ENCODE measurements at places on chromosomes 1 and 21.

- DNase-seq = no peak
Measured at GRCh38 chr21:41170859-41171609, 3.1 kb downstream of the BACE2 start.

DNA sequence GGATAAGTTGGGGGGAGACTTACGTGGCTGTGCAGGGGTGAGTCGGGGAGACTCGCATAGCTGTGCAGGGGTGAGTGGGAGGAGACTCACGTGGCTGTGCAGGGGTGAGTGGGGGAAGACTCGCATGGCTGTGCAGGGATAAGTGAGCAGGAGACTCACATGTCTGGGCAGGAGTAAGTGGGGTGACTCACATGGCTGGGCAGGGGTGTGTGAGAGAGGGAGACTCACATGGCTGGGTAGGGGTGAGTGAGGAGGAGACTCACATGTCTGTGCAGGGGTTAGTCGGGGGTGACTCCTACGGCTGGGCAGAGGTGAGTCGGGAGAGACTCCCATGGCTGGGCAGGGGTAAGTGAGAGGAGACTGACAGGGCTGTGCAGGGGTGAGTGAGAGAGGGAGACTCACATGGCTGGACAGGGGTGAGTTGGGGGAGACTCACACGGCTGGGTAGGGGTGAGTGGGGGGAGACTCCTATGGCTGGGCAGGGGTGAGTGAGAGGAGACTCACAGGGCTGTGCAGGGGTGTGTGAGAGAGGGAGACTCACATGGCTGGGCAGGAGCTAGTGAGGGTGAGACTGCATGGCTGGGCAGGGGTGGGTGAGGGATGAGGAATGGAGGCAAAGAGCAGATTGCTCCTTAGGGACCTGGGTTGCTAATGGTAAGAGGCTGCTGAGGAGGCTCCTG is 56.0 kb upstream of the ABCG1 start:
- peak; percentile 62 for DNase-seq

- DNase-seq = no peak
Measured at GRCh38 chr1:37661401-37661800, 26.7 kb upstream of the RSPO1 start.

DNA sequence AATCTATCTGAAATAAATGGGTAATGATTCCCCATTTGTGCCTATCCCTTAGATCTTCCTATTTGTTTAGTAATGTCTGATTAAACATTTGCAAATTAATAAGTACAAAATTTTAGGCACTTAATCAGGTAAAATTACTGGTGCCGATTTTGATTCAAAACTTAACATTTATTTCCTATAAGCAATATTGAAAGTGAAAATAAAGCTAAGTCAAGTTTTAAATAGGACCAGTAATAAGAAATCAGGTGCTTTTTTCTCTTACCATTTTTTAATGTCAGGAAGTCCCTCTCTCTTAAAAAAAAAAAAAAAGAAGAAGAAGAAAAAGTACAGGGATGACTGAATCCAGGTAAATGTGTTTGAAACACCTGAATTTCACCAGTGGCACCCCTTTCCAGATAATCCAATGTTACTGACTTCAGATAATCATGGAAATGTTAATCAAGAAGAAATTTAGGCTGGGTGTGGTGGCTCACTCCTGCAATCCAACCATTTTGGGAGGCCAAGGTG is 836 bp upstream of the GBP4 start:
- no peak for DNase-seq

- DNase-seq = peak; percentile 88
Measured at GRCh38 chr1:159879977-159880376, 17.5 kb upstream of the VSIG8 start.

DNA sequence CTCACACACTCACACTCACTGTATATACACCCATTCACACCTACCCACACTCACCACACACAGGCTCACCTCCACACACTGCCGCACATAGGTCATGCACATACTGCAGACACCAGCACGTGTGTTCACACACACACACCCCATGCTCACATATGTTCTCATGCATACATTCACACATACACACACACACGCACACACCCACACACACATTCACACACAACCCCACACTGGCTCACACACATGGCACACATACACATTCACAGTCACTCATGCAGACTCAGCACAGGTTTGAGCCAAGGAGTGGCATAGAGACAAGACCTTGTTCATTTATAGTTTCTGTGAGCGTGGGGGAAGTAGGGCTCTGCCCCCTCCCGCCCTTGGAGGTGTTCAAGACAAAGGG is 41.1 kb upstream of the SLC30A1 start:
- no peak for DNase-seq

- DNase-seq = no peak
Measured at GRCh38 chr1:25703041-25703440, 86.5 kb downstream of the MAN1C1 start.

DNA sequence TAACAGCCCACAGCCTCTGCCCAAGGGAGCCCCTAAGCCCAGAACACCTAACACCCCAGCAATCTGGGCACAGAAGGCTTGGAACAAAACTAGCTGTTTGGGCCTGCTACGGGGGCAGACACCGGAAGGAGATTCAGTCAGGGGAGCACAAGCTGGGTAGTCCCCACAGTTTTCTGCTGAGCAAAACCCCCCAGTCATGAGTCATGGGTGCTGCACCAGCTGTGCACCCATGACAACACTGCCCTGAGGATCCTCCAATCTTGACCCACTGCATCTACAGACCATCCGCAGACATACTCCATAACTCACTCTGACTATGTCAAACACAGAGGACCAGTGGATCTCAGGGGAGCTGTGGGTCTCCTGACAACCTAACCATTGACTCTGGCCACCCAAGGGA is 105.1 kb downstream of the LRIG2 start:
- no peak for DNase-seq

DNA sequence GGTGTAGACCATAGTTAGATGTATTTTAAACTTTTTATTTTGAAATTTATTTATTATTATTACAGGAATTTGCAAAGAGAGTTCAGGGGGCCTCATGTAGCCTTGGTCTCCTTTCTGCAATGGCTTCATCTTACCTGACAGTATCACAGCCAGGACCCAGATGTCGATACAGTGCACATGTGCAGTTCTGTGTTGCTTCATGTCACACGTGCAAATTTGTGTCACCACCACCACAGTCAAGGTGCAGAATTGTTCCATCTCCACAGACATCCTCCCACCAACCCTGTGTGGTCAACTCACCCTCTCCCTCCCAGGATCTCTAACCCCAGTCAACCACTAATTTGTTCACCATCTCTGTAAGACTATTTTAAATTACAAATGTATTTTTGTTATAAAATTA is 184.5 kb downstream of the CAMTA1 start:
- no peak for DNase-seq

DNA sequence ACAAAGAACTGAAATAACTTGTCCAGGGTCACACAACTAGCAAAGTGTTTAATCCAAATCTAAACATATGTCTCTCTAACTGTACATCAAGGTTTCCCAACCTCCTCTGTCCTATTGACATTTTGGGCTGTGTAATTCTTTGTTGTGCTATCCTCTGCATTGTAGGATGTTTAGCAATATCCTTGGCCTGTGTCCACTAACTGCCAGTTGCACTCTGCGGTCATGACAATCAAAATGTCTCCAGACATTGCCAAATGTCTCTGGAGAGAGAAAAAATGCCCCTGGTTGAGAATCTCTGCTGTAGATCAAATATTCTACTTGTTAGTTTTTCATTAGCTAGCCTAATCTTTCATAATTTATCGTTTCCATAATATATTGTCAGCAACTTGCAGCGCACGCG is 353.4 kb upstream of the NEGR1 start:
- peak; percentile 82 for DNase-seq

DNA sequence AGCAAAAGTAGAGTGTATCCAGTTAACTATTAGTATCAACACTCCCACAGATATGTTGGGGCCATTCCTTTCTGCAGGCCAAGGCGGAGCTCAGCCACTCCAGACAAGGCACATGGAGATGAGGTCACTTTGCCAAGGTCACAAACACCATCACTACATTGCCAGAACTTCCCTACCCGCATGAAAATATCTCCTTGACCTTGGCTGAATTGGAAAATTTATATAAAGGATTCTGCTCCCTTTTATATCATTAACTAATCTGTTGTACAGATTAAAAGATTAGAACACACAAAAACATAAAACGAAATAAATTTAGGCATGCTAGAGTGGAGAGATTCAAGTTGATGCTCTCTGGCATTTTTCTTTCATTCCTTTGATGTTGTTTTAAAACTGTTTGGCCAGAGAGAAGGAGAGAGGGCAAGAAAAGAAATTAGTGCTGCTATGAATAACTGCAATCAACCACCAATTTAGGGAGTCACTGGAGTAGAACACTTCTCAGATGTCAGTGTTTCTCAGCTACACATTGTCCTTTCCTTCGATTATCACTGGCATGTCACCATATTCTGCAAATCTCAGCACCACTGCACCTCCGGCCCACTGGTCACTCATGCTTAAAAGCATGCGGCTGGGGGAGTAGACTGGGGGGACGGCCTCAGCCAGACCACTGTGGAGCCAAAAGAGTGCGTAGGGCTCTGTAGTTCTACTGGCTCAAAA is 78.7 kb upstream of the ATP1B1 start:
- no peak for DNase-seq

DNA sequence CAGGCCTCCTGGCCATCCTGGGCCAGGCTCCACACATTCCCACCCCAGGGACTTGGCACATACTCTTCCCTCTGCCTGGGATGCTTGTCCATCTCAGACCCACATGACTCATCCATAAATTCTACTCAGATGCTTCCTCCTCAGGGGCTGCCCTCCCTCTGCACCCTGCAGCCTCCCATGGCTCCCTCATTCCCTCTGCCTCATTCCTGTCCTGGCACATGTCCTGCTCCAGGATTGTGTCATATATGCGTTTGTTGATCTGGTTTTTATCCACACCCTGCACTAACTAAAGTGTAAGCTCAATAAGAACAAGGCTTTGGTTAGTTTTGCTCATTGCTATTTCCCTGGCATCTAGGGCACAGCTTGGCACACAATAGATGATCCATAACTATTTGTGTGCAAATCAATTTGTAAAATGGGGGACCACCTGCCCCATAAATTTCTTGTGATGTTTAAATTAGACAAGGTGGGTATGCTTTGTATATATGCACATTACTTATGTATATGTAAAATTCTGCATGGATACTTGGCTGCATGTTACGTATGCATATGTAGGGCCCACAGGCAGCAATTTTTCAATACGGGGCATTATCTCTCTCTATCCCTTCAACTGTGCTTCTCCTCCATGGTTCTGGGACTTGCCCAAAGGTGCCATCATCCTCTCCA is 191.4 kb downstream of the PTPRU start:
- DNase-seq = no peak

DNA sequence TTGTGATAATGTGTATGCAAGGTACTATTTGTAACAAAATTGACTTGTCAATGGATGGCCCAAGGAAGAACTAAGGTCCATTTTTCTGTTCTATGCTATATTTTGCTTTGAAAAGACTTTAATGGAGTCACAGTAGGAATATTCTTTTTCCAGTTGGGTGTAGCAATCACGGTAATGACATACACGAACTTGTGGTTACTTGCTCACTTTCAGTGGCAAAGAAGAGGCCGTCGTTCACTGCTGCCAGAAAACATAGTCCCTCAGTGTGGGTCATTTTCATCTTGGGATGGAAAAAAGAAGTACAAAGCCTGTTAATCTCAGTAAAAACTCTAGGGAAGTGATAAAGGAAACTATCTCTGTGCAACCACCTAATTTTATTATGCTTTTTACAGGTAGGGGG is 47.8 kb upstream of the LAMC2 start:
- no peak for DNase-seq

- no peak for DNase-seq
Measured at GRCh38 chr1:168430321-168430720, 113.5 kb downstream of the XCL2 start.

DNA sequence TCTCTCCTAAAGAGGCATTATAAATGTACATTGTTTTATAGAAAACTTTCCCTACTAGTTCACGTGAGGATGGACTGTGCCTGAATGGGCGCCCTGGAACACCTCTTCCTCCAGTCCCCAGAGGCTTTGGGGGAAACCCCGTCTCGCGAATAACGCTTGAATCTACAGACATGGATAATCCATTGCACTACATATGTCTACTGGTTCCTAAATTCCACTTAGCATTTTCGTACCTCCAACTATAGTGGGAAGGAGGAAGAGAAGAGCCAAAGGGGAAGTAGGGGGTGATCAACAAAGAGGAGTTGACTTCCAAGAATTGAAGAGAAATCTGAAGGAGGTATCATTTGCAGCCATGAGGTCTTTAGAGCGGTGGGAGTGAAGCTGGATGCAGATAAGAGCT is 11.1 kb downstream of the BARHL2 start:
- no peak for DNase-seq

- no peak for DNase-seq
Measured at GRCh38 chr1:154460695-154461260, 41.2 kb upstream of the TDRD10 start.

All from NB4 (cell line).